Lower lobe of right lung (tissue), 2 donors: ENCODE measurements at places on chromosomes 6 and 20. TPM values are rescaled to one million over a fixed set of nuclear protein-coding genes. Genes with fewer than 3 reads are reported as not detected.

TSPYL4 gene
- 12.8 TPM for total RNA-seq

DNA sequence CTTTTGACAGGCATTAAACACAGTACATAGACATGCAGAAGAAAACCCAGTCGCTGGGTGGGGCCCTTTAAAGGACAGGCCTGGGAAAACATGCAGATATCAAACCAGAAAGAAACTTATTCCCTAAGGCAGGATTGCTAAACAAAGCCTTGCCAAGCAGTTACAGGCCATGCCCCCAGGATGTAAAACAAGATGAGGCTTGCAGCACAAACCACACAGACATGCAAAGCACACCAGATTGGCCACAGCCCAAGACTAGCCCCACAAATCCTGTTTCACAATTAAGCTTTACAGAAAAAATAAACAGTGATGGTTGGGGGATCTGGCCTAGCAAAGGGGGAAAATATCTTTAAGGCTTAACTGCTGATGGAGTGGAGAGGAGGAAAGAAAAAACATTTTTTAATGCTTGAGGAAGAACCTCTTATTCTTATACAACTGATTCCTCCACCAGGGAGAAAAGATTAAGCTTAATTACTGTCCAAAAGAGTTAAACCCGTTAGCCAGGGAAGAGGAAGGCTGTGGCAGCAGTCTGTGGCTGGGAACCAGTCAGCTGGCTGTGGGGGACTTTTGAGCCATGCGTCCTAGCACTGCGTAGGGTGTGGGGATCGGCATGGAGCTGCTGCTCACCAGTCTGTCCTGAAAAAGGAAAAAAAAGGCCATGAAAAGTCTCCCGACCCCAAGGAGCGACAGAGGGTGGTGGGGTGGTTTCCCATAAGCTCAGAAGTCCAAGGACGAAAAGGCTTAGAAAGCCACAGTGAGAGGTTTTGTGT is 28.4 kb downstream of the COL19A1 start:
- no peaks in the 10 kb centered on the region for H3K27me3 ChIP-seq
- no peak overlapping the region for H3K4me3 ChIP-seq
- no peak for DNase-seq
- H3K27ac ChIP-seq: no peak overlapping the region
- no peaks in the 10 kb centered on the region for H3K4me1 ChIP-seq

DNA sequence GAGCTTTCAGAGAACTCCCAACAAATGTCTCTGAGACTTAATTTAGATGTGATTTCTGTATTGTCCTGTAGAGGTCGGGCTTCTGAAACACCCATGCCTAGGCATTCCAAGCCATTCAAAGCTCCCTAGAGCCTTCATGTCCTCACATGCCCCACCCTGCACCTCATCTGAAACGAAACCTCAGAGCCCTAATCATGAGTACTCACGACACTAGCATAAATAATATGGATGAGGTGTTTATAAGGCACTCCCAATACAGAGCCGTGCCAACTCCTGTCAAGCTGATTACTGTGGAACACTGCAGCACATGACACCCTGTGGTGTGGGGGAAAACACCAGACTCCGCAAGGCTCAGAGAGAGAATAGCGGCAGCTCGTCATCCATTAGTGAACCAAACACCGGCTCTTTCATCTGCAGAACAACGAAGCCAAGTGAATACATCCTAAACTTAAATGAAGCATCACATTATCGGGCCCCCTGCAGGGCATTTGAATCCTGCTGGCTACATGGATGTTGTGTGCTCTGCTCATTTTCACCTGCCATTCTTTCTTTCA is 83.8 kb downstream of the FNDC1 start:
- H3K4me1 ChIP-seq: no peaks in the 10 kb centered on the region
- no peak for DNase-seq
- no peak overlapping the region for H3K4me3 ChIP-seq
- H3K36me3 ChIP-seq: no peaks in the 10 kb centered on the region

- H3K36me3 ChIP-seq: no peaks in the 10 kb centered on the region
- H3K27me3 ChIP-seq: no peaks in the 10 kb centered on the region
- no peak for DNase-seq
Measured at GRCh38 chr20:1330075-1330830, 1.3 kb upstream of the SDCBP2 start.

- H3K27me3 ChIP-seq: no peaks in the 10 kb centered on the region
- DNase-seq: no peak
- no peaks in the 10 kb centered on the region for H3K4me1 ChIP-seq
- no peak overlapping the region for H3K27ac ChIP-seq
Measured at GRCh38 chr6:45613656-45614055, 235.9 kb upstream of the SUPT3H start.

ERVFRD-1 gene
- 0.65 TPM for total RNA-seq

DNA sequence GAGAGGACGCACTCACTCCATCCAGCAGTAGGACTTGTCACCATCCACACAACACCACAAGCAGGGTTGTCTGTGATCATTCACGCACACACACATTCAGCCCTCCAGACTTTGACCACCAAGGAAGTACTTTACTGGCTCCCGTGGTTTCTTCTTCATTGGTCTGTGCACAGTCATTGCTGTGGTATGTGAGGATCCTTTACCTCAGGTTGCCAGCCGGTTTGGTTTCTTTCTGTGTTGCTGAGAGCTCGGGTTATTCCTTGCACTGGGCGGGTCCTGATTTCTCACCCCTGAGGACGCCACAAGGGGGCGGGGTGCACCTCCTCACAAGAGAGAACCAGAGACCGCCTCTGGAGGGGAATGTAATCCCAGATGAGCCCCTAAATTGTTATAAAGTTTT is 11.2 kb downstream of the SLC35A1 start:
- no peaks in the 10 kb centered on the region for H3K36me3 ChIP-seq
- H3K4me1 ChIP-seq: peaks cover 12% of the 10 kb centered on the region
- no peak overlapping the region for H3K27ac ChIP-seq
- no peak overlapping the region for H3K4me3 ChIP-seq
- no peaks in the 10 kb centered on the region for H3K27me3 ChIP-seq
- DNase-seq: no peak

DNA sequence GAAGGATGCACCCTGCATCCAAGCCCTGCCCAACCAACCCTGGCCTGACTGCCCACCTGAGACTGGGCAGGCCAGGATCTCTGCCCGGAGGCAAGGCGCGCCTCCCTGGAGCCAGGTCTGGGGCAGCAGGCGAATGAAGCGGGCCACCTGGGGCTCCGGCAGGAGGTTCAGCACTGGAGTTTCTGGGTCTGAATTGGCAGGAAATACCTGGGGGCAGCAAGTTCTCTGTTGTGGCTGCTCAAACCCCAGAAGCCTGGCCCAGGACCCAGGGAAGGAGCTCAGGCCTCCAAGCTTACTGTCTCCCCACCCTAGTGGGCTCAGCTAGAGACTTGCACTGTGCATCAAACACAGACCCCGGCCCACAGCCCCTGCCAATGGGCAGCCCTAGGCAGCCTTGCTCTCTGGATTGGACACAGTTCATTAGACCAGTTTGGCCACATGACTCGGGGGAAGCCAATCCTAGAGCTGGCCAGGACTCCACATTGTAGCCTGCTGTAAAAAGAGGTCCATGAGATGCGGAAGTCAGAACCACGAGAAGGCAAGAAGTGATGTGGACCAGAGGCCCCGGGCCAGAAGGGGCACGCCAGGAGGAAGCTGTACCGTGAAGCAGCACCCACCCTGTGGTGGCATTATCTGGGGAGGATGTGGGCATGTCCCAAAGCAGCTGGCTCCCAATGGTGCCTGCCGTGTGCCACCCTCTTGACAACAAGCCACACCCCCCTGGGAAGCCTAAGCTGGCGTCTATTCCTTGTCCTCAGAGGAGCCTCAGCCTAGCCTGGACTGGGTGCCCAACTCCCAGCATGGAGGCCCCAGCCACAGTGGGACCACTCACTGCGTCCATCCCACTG is 3.1 kb downstream of the CPXM1 start:
- H3K27me3 ChIP-seq: peaks cover 51% of the 10 kb centered on the region
- no peak for DNase-seq
- no peak overlapping the region for H3K27ac ChIP-seq
- no peaks in the 10 kb centered on the region for H3K36me3 ChIP-seq
- H3K4me1 ChIP-seq: peaks cover 24% of the 10 kb centered on the region

GRCh38 chr6:153084393-153084792 is 46.7 kb downstream of the RGS17 start:
- H3K27ac ChIP-seq: no peak overlapping the region
- H3K36me3 ChIP-seq: no peaks in the 10 kb centered on the region
- DNase-seq: no peak

GRCh38 chr6:19135706-19136105 is 701.5 kb upstream of the ID4 start:
- no peaks in the 10 kb centered on the region for H3K4me1 ChIP-seq
- DNase-seq: no peak
- no peak overlapping the region for H3K4me3 ChIP-seq
- H3K27me3 ChIP-seq: no peaks in the 10 kb centered on the region
- H3K36me3 ChIP-seq: no peaks in the 10 kb centered on the region
